Forelimb muscle (tissue), 1 donor: ENCODE measurements at places on chromosomes 6 and 20. TPM values are rescaled to one million over a fixed set of nuclear protein-coding genes. Genes with fewer than 3 reads are reported as not detected.

DNA sequence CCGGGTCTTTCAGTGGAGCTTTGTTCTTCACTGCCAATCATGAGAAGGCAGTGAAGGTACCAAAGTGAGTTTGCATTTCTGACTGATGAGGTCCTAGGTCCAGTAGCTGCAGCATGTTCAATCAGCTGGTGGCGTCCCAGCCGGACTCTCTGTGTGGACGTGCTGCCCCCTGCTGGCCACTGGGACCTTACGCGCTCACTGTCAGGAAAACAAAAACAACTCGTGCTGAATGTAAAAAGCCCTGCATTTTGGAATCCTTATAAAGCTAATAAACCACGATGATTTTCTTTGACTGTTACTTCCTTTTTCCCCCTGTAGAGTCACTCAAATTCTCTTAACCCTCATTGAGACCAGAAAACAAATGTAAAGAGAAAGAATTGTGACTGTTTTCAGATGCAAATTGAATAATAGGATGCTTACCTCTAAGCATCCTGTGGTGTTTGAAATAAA, 4.9 kb upstream of the CD24 start:
- DNase-seq: peak; percentile 39

- DNase-seq: no peak
Measured at GRCh38 chr6:52346503-52346902, 15.4 kb upstream of the PAQR8 start.

DNA sequence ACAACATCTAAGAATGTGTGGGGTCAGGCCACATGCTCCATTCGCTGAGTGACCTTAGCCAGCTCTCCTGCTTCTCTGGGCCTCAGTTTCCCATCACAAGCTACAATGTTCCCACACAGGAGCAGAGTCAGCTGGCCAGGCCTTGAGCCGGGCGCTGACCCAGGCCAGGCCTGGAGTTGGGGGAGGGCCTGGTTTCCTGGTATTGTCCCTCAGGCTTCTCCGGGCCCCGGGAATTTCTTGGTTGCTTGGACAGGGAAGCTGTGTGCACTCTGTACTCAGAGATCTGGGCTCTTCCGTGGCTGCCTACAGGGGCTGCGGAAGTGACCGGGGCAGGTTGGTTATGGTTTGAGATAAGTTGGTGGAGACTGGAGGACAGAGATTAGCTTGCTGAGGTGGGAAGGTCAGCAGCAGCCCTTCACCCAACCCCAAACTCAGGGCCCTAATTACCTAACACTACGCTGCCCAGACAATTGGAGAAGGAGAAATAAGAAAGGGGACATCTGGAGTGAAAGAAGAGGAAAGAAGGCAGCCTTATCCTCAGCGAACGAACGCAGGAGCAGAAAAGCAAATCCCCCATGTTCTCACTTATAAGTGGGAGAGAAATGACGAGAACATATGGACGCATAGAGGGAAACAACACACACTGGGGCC, 6.2 kb downstream of the TGM2 start:
- no peak for DNase-seq

Gene DDR1
- 65.4 TPM for polyA plus RNA-seq
